ENCODE measurements at places on chromosomes 2 and 18.

GRCh38 chr18:26327062-26327461 lies 100.8 kb downstream of the TAF4B start:
- no peak for DNase-seq

GRCh38 chr2:63675026-63675425 lies 86.3 kb downstream of the MDH1 start:
- DNase-seq: no peak

- DNase-seq: no peak
These were observed 3.0 kb downstream of the ACVR2A start for GRCh38 chr2:147847746-147848391.

DNA sequence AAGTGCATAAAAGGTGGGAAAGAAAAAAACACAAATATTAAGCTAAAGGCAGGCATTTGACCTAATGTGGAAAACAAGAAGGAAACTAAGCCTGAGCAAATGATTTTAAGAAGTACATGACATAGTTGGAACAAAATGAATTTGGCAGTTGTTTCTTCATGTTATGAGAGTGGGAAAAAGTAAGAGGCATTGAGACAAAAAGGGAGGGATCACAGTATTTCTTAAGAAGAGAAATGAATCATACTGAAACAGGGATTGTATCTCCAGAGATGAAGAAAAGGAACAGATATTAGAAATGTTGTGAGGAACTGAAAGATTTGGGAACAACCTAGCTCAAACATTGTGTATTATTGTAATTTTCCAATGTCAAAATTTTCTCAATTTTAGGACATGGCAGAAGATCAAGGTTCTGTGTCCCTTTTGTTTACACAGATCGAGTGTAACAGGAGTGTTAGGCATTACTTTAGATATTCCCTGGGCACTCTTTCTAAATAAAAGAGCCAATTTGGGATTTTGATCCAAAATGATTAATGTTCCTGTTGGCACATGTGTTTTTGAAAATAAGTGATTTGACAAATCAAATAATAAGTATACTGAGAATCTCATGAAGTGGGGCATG lies 98.6 kb downstream of the CALCRL start:
- no peak for DNase-seq

DNA sequence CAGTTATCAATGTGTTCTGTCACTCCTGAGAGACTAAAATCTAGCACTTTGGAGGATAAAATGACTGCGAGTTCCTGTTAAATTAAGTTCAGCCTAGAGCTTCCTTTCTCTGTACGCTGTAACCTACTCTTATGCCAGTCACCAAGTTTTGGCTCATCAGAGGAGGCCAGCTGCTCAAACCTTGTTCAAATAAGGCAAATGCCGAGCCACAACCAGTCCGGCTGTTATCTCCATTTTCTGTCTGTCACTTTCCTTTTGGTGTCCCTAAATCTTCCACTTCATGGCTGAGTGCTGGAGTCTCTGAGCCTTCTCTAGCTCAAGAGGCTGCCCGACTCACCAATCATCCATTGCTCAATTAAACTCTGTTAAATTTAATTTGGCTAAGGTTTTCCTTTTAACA lies 33.5 kb upstream of the PXDN start:
- DNase-seq: no peak

GRCh38 chr2:232405943-232406510 lies 617 bp upstream of the ALPG start:
- DNase-seq: no peak

GRCh38 chr18:22557168-22557941 lies 139.6 kb upstream of the CTAGE1 start:
- DNase-seq: no peak

DNA sequence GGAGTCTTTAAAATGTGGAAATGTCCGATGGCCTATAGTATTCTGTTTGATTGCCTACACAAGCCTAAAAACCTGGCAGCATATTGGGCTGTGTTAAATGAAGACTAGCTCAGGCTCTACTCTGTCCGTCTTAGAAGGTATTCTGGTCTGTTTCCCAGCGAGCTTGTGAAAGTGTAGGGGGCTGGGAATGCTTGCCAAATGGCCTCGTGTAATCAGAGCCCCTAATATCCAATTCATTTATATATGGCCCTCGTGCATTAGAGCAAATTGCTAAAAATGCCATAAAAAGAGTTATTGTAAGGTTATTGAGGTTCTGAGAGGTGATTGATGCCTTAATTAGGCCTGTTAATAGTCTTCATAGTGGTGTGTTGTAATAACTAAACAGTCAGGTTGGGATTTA lies 1500.4 kb downstream of the DPP10 start:
- no peak for DNase-seq

DNA sequence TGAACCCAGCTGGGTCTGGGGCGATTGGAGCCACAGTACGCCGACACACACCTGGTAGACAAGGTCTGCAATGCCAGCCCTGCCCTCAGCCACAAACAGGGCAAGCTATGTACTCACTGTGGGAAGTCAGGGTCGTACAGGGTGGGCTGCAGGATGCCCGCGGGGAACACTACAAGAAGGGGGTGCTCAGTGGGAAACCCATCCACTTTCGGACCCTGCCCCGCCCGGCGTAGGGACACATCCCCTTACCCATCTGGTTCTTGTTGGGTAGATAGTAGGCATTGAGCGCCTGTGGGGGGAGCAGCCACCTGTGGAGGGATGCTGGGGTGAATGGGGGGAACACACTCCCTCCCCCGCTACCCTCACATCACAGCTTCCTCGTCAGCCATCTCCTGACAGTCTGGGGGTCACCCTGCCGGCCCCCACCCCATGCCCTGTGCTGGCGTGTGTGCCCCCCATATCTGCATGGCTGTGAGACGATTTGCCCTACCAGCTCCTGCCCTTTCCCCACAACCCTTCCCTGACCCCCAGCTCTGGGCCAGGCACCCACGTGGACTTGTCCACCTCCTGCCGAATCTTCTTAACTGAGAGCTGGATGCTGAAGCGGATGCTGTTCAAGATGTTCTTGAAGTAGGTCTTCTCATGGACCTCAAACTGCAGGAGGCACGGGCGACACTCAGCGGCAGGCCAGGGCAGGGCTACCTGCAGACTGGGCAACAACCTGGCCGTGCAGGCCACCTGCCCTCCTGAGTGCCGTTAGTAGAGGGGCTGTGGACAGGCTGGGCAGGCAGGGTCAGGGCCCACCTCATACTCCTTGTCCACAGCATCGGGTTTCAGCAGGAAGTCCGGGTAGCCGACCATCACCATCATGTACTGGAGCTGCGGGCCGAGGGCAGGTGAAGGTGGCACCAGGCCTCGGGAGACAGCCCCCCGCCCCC lies 5.1 kb downstream of the ECEL1 start:
- DNase-seq: no peak

DNA sequence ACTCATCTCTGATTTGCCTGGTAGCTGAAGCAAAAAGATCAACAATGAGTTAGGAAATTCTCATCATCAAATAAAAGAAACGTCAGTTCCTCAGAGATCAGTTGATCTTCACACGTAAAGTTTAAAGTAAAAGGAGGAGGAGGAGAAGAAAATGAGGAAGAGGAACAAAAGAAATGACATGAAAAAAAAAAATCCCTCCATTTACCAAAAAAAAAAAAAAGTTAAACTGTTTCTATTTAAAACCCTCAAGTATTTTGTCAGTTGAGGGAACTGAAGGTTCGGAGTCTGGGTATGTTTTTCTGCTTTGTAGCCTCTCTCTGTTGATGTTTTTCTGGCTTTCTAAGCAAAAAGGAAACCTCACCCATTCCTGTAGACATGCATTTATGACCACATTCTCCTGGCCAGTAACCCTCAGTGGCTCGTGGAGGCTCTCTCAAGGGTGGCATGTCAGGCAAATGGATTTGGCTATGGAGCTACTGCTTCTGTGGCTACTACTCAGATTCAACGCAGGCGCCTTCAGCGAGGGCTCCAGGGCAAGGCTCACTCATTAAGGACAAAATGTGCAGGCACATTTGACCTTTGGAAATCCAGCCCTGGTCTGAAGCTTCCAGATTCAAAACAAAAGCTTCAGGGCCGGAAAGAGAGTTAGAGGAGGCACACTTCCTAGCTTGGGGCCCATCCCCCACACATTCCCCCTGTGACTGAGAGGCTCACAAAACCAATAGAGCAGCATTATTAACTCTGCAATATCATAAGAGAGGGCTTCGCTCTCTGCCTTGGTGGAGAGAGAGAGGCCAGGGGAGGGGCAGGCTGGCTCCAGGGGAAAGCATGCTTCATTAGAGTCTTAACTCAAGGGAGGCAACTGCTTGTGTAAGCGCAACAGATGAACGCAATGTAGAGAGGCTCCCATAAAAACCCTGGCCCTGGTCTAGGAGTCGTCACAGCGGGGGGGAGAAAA lies 22.3 kb downstream of the KLF7 start:
- no peak for DNase-seq

GRCh38 chr2:236971919-236972381 lies 113.7 kb upstream of the COPS8 start:
- DNase-seq: no peak

GRCh38 chr2:172082944-172083627 lies 2.2 kb upstream of the DLX1 start:
- no peak for DNase-seq

DNA sequence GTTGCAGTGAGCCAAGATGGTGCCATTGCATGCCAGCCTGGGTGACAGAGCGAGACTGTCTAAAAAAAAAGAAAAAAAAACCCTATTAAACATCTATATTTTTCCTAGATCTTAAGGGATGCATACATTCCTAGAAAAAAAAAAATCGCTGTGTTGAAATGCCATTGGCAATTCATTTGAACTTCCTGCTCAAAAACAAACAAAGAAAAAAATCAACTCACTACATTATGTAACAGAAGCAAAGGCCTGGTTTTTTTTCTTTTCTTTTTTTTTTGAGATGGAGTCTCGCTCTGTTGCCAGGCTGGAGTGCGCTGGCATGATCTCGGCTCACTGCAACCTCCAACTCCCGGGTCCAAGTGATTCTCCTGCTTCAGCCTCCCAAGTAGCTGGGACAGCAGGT lies 21.7 kb upstream of the STRN start:
- no peak for DNase-seq

DNA sequence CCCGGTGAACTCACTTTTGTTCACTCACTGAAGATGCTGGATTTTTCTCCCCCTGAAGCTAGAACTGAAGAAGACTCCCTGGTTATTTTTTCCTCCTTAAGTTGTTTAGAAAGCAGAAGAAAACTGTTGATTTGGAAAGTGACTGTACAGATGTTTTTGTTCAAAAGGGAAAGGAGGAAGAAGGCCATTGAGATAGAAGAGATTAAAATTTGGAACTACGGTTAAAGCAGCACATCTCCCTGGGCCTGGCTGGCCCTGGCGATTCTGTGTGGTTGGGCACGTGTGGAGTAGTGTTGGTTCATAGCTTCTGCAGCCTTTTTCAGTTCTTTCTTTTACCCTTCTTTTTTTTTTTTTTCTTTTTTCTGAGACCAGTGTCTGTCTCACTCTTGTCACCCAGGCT lies 109.2 kb downstream of the MAP4K4 start:
- no peak for DNase-seq

DNA sequence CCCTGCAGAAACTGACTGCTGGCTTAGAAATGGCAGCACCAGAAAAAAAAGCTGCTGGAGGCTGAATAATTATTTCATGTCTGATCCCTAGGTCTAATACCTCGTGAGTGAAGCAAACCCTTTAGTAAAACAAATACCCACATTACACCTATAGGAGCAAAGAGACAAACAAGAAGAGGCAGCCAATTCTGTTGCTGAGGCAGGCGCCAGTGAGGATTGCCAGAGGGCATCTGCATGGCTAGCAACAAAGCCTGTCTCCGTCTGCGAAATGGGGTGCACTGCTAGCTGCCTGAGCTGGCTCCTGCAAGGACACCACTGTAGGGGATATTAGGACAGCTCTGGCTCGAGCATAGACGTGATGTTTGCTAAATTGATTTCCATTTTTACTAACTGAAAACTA lies 509.7 kb downstream of the TDRD15 start:
- DNase-seq: no peak

DNA sequence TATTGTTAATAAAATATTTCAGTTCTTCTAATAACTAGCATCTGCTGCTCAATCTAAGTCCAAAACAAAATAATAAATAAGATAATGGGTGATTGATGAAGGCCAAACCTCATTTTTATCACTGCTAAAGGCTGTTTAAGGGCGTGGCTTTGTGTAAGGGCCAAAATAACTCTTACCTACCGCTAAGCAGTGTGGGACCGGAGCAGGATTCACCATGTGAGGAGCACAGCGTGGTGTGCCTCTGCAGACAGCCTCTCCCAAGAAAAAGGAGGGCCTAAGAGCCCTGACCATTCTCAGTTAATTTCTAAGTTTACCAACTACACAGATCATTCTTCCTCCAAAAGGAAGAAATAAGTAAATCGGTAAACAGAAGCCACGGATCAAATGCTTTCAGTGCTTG lies 353.7 kb downstream of the ARL6IP6 start:
- no peak for DNase-seq

DNA sequence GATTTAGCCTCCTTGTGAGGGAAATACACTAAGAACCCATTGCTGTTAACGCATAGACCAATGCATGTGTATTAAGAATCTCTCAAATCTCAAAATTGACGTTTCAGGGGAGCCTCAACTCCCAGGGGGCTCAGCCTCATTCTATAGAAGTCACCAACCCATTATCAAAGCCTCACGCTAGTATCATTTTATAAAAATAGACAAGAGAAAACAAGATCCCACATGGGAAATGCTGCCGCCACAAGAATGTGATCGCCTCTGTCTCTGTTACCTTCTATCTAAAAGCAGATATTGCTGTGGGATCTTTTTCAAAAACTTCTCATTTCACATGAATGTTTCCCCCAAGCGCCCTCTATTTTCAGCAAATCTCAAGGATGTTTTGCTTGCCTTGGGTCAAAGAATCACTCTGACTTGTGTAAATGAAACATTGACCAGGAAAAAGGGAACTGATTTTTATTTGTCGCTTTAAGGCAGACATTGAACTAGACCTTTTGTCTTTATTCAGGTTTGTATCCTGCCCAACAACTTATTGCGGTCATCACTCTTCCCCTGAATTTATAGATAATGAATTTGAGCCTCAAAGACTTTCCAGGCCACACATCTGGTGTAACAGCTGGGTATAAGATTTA lies 679.0 kb upstream of the ID2 start:
- no peak for DNase-seq

DNA sequence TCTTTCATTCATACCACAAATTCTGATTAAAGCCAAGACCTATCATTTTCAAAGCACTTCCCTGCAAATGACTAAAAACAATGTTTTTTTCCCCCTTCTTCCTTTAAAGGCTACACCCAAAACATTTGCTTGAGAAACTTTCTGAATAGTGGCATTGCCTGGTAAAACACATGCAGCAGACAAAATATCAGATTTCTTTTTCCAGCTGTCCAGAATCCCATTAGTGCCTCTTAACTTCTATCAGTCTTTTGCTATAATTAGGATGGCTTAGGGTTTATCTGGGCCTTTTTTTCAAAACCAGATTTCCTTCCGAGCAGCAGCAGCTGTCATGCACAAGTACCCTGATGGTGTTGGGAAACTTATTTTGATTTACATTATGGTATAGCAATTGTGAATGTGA lies 50.6 kb downstream of the ALPK2 start:
- no peak for DNase-seq

Measured in activated CD4-positive, alpha-beta T cell treated with anti-CD3 and anti-CD28 coated beads, Interleukin-2, Interleukin-4, amounts not matched to agents 100 ng/mL and 50 ng/mL, durations not matched to agents 16 hours and 8 hours (primary cell).